ENCODE measurements at places on chromosomes 5 and 9. TPM values are rescaled to one million over a fixed set of nuclear protein-coding genes. Genes with fewer than 3 reads are reported as not detected.

GRCh38 chr9:117156144-117156688 lies 258.6 kb downstream of the ASTN2 start:
- no peak for DNase-seq
- H3K27me3 ChIP-seq, result no peaks in the 10 kb centered on the region
- H3K4me1 ChIP-seq, result no peaks in the 10 kb centered on the region
- H3K4me3 ChIP-seq, result no peak overlapping the region
- H3K36me3 ChIP-seq, result no peaks in the 10 kb centered on the region

DNA sequence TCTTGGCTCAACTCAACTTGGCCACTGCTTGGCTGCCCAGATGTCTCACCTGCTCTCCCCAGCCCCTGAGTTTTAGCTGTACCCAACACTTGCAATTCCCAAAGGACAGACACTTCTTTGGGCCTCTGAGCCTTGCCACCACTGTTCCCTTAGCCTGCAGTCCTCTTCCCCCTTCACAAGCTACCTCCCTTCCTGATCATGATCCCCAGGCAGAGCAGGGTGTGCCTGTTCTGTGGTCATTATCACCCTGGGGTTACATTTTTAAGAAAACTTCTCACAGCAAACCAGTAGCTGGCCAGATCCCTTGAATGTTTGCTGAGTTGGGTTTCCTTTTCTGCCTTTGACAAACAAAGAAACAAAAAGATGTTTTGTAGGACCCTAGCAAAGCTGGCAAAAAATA lies 87.5 kb upstream of the PRRC1 start:
- peak overlapping the region; percentile 7 for H3K27ac ChIP-seq
- no peak overlapping the region for H3K4me3 ChIP-seq
- H3K4me1 ChIP-seq, result peaks cover 9% of the 10 kb centered on the region
- H3K36me3 ChIP-seq, result no peaks in the 10 kb centered on the region
- H3K27me3 ChIP-seq, result no peaks in the 10 kb centered on the region

The CATSPER3 gene
- total RNA-seq, result not detected

- no peak for DNase-seq
- H3K4me3 ChIP-seq, result no peak overlapping the region
- no peak overlapping the region for H3K27ac ChIP-seq
- peaks cover 4% of the 10 kb centered on the region for H3K4me1 ChIP-seq
Measured at GRCh38 chr5:134136221-134136631, 21.7 kb downstream of the TCF7 start.

The PCDHGB4 gene
- 7.7 TPM for total RNA-seq

The C9orf153 gene
- total RNA-seq, result not detected

GRCh38 chr5:33423018-33423630 lies 17.6 kb upstream of the TARS1 start:
- no peaks in the 10 kb centered on the region for H3K4me1 ChIP-seq
- no peak overlapping the region for H3K4me3 ChIP-seq
- no peak for DNase-seq
- H3K27me3 ChIP-seq, result no peaks in the 10 kb centered on the region
- no peaks in the 10 kb centered on the region for H3K36me3 ChIP-seq

DNA sequence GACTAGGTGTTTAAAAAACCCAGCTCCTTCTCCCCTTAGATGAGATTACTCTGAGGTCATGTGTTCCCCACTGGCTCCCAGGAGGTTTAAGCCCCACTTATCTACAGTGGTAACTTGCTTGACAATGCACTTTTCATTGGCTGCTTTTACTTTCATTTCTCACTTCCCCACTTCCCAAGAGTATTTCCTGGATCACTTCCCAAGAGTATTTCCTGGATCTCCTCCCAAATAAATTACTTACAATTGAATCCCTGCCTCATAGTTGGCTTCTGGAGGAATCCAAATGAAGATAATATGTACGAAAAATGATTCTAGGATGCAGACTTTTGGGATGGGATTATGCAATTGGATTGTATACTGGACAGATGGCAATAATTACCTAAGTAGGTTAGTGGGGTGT lies 47.1 kb upstream of the CHSY3 start:
- H3K4me1 ChIP-seq, result no peaks in the 10 kb centered on the region
- DNase-seq, result peak; percentile 50

DNA sequence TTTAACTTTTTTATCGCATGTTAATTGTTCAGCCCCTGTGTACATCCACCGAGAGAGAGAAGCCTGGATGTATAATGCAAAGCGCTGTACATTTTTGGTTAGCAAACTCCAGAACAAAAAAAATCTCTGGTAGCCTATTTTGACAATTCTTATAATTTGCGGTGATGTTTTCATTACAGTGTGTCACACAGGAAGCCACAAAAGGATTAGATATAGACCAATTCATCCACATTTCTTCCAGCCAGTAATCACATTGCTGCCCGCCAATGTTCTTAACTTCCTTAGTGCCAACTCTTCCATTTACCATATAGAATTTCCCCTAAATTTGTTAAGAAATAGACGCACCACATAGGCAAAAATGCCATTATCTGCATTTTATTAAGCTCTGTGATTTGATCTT lies 435.6 kb downstream of the EFNA5 start:
- no peaks in the 10 kb centered on the region for H3K27me3 ChIP-seq
- H3K27ac ChIP-seq, result no peak overlapping the region
- H3K4me1 ChIP-seq, result no peaks in the 10 kb centered on the region
- no peaks in the 10 kb centered on the region for H3K36me3 ChIP-seq

- no peaks in the 10 kb centered on the region for H3K36me3 ChIP-seq
- no peak overlapping the region for H3K27ac ChIP-seq
- H3K4me3 ChIP-seq, result no peak overlapping the region
- no peak for DNase-seq
Measured at GRCh38 chr9:111282845-111283244, 47.2 kb downstream of the OR2K2 start.

The FOXB2 gene
- not detected for total RNA-seq

DNA sequence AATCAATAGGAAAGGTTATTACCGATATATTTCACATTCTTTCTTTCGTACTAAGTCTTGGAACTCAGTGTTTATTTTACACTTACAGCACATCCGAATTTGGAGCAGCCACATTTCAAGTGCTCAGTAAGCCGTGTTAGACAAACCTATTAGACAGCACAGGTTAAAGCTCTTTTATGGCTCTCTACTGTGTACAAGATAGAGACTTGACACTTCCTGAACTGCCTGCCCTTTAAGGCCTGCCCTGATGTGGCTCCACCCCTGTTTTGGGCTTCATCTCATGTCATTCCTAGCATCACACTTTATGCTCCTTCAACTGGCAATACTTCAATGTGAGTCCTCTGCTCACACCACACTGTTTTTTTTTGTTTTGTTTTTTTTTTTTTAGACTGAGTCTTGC lies 23.5 kb upstream of the SUSD1 start:
- no peaks in the 10 kb centered on the region for H3K4me1 ChIP-seq
- H3K27me3 ChIP-seq, result no peaks in the 10 kb centered on the region
- peak; percentile 4 for DNase-seq
- H3K27ac ChIP-seq, result no peak overlapping the region
- H3K36me3 ChIP-seq, result no peaks in the 10 kb centered on the region

DNA sequence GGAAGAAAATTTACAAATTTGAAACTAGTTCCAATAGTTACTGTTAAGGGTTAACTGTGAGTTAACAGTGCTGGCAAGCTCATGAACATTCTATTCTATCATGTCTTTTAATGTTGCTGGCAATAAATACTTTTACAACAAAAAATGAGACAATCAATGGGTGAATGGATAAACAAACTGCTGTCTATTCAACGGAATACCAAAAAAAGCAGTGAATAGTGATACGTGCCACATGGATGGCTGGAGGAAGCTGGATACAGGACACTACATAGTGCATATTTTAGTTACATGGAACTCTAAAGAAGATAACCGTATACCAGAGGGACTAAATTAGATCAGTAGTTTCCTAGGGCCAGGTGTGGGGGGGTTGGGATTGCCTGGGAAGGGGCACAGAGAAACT lies 155.8 kb upstream of the RETREG1 start:
- H3K27me3 ChIP-seq, result no peaks in the 10 kb centered on the region
- no peak for DNase-seq
- no peak overlapping the region for H3K27ac ChIP-seq
- peaks cover 6% of the 10 kb centered on the region for H3K36me3 ChIP-seq

DNA sequence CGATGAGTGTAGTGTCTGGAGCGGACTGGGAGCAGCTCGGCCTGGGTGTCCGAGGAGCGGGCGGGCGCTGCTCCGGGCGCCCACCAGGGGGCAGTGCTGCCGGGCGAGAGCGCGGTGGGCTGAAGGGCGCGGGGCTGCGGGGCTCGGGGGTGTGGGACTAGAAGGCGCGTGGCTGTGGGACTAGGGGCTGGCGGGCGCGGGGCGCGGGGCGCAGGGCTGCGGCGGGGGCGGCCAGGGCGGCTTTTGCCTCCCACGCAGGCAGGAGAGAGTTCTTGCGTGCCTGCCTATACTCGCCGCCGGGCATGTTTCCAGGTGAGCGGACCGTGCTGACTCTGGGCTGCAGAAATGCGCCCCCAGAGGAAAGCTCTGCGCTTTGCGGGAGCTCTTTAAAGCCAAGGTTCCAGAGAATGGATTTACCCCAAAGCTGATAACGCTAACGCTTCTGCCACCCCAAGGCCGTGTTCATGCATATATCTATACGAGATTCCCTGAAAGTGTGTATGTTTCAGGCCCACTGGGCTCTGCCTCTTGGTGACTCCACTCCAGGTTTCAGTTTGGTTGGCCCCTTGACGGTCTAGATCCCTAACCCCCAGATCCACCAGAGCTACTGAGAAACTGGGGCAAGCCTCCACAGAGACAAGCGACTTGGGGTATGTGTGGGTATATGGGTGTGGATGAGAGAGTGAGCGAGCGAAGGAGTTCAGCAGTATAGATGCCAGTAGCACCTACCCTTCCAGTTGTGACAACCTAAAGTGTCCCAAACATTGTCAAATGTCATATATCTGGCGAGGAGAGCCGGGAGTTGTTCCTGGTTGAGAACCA lies 56.2 kb downstream of the ACER2 start:
- peak overlapping the region; percentile 52 for H3K4me3 ChIP-seq
- H3K27ac ChIP-seq, result no peak overlapping the region
- peak; percentile 91 for DNase-seq
- H3K36me3 ChIP-seq, result no peaks in the 10 kb centered on the region
- peaks cover 11% of the 10 kb centered on the region for H3K4me1 ChIP-seq

GRCh38 chr5:76662521-76662920 lies 39.3 kb upstream of the F2RL2 start:
- H3K4me3 ChIP-seq, result no peak overlapping the region
- H3K27ac ChIP-seq, result no peak overlapping the region
- no peak for DNase-seq
- H3K27me3 ChIP-seq, result no peaks in the 10 kb centered on the region

The ELOVL7 gene
- total RNA-seq, result 1.2 TPM

The SLC36A2 gene
- not detected for total RNA-seq

GRCh38 chr5:36666986-36667385 lies 60.6 kb downstream of the SLC1A3 start:
- no peak overlapping the region for H3K27ac ChIP-seq
- no peaks in the 10 kb centered on the region for H3K4me1 ChIP-seq
- H3K4me3 ChIP-seq, result no peak overlapping the region
- no peaks in the 10 kb centered on the region for H3K27me3 ChIP-seq
- DNase-seq, result no peak

DNA sequence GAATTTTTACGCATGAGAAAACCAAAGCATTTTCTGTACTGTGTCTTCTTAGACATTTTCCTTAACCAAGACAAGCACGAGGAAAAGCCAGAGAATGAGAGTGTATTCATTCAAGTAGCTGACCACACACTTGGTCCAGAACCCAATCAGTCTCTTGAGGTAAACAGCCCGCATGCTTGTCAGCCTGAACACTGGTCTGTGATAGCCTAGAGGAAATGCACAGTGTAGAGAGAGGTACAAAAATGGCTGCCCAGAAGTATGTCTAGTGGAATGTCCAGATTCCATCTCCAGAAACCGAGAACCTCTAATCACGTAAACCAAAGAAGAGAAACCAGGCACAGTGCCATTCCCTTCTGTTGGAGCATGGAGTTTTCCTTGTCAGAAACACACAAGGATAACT lies 80.0 kb upstream of the SNX2 start:
- H3K36me3 ChIP-seq, result no peaks in the 10 kb centered on the region
- no peaks in the 10 kb centered on the region for H3K4me1 ChIP-seq
- no peak for DNase-seq
- no peak overlapping the region for H3K4me3 ChIP-seq
- H3K27ac ChIP-seq, result no peak overlapping the region
- no peaks in the 10 kb centered on the region for H3K27me3 ChIP-seq

- H3K4me1 ChIP-seq, result peaks cover 10% of the 10 kb centered on the region
- no peaks in the 10 kb centered on the region for H3K27me3 ChIP-seq
- peak; percentile 37 for DNase-seq
- H3K36me3 ChIP-seq, result peaks cover 97% of the 10 kb centered on the region
- H3K4me3 ChIP-seq, result no peak overlapping the region
Measured at GRCh38 chr9:121779381-121780117, 128.1 kb downstream of the DAB2IP start.

DNA sequence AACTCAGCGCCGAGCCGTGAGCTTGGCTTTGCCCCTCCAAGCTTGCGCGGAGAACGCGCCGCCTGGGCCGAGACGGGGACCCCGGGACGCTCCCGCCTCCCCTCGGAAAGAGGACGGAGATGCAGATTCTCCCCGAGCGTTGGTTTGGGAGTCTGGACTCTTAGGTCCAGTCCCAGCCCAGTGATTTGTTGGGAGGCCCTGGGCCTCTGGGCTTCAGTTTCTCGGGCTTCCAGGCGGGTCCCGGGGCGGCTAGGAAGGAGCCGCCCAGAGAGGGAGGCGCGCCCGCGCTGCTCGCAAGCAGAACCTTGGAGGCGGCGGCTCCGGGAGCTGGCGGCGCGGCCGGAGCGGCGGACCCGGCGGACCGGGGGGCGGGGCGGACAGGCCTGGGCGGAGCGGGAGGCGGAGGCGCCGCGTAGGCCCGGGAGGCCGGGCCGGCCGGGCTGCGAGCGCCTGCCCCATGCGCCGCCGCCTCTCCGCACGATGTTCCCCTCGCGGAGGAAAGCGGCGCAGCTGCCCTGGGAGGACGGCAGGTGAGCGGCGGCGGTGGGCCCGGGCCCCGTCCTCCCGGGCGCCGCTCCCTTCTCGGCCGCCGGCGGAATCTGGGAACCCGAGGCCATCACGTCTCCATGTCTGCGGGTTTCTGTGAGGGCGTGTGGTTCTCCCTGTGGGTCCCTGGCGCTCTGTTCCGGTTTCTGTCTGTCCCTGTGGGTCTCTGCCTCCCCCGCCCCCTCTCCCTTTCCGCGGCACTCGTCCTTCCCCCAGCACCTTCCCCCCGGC lies at the start of gene B4GALT7:
Gene B4GALT7, plus strand, starts transcription at position 402 of the 777 bp plus-strand sequence. Its CDS starts 79 bp downstream, at position 481.
- H3K27ac ChIP-seq, result peak within 1 kb of the TSS; percentile 90
- peaks cover 22% of the 10 kb centered on the region for H3K36me3 ChIP-seq
- H3K4me1 ChIP-seq, result peaks cover 54% of the 10 kb centered on the region

The ERMP1 gene
- total RNA-seq, result 18.0 TPM
